Sigmoid colon (tissue), 7 donors: ENCODE measurements at places on chromosomes 3 and 15.
A peak's percentile ranks its signal among the peaks of the same experiment; 100 is the strongest.

DNA sequence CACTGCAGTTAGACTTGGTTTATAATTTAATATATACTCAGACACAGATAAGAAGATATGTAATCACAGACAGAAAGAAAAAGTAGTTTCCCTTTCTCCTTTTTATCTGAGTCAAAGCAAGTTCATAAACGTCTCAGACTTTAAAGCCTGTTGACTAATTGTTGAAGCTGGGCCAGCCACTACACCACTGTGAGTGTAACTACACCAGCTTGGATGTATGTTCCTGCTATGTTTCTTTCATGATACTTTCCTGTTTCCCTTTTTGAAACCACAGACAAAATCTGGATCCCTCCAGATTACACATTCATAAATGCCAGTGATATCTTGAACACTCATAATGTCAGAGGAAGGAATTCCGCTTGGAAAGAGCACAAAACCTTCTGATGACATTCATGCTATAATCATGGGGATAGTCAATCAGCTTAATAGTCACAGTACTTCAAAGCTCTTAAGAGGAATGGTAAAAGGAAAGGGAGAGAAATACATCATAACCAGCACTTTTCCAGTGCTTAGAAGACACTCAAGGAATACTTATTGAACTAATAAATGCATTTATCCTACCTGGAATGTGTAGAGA lies 32.0 kb downstream of the KCNMB2 start:
- no peak for DNase-seq

- DNase-seq, result no peak
Observed at GRCh38 chr3:88440701-88441100, 290.9 kb downstream of the C3orf38 start.

DNA sequence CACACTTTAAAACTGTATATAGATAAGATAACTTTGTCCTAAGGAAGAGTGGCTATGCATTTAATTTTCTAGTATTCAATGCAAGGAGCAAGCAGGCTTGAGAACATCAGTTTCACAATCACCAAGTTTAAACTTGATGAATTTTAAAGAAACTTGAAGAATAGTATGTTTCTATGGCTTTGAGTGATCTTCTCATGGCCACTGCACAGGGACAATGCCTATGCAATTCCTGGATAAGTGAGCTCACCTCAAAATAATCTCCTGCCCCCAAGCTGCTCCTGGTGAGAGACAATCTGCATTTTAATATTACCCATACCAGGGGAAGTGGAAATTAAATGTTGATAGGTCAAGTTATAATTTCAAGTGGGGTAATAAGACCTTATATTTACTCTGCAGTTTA lies 376.6 kb upstream of the CBLB start:
- DNase-seq, result no peak

GRCh38 chr3:125179143-125179883 lies 33.2 kb downstream of the SLC12A8 start:
- no peak for DNase-seq

GRCh38 chr3:172166261-172166660 lies 126.9 kb downstream of the FNDC3B start:
- DNase-seq, result no peak

- no peak for DNase-seq
Observed at GRCh38 chr3:17686613-17687012, 55.8 kb downstream of the TBC1D5 start.

DNA sequence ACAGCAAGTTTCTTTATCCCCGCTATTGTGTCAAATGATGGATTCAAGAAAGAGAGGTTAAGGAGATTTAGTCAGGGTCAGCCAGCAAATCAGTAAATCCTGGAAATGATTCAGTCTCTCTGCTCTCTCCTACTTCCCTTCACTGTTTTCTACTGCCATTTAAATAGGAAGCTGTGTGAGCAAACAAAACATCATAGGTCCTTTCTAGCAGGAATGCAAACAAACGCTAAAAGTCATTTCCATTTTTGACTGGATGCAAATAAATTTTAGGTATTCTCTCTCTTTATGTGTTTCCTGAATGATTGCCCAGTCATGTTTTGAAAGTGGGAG lies 299.4 kb upstream of the RORA start:
- DNase-seq, result no peak

- DNase-seq, result no peak
Observed at GRCh38 chr15:42194513-42194912, 13.6 kb downstream of the VPS39 start.

DNA sequence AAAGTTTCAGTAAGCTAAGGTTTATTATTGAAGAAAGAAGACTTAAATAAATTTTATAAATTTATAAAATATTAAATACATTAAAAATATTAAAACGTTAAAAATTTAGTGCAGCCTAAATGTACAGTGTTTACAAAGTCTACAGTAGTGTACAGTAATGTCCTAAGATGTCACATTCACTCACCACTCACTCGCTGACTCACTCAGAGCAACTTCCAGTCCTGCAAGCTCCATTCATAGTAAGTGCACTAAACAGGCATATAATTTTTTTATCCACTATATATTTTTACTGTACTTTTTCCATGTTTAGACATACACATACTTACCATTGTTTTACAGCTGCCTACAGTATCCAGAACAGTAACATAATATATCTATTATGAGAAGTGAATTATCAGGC lies 51.5 kb downstream of the TJP1 start:
- DNase-seq, result no peak

DNA sequence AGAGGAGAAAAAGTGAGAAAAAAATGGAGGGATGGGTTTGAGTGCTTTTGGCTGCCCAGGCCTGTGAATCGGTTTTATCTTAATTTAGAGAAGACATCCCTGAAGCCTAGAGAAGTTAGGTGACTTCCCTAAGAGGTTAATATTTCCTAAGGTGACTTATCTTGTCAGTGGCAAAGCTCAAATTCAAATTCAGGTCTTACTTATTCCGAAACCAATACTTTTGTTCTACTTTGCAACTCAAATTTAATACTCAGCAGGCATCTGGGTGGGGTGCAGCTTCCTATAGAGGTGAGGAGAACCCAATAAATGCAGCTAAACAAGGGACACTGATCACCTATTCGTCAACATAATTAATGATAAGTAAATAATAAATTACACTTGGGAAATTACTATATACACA lies 54.9 kb upstream of the MYRIP start:
- no peak for DNase-seq

- DNase-seq, result no peak
Observed at GRCh38 chr3:114400371-114400770, 106.5 kb downstream of the TIGIT start.

GRCh38 chr3:102189956-102190723 lies 244.7 kb upstream of the ZPLD1 start:
- DNase-seq, result no peak

DNA sequence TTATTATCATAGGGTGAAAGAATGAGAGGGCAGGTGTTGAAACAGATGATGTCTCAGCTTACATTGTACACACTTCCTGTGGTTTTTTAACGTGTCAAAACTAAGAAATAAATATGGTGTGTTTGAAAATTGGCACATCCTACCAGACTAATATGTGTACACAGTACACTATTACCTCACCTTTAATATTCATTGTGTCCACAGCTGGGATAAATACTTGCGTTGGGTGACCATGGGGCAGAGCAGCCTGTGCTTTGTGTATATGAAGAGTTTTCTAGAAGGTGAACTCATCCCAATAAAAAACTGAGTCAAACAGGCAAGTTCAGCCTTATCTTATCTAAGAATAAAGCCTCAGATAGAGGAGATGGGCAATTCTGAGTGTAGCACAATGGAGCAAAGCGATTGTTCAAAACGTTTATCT lies 17.3 kb downstream of the SUCNR1 start:
- DNase-seq, result no peak

GRCh38 chr15:48392356-48392755 lies 61.1 kb downstream of the DUT start:
- peak; percentile 88 for DNase-seq

GRCh38 chr3:127056281-127056680 lies 73.4 kb downstream of the PLXNA1 start:
- DNase-seq, result peak; percentile 48

- DNase-seq, result no peak
Observed at GRCh38 chr3:56144805-56145204, 323.5 kb downstream of the ERC2 start.

DNA sequence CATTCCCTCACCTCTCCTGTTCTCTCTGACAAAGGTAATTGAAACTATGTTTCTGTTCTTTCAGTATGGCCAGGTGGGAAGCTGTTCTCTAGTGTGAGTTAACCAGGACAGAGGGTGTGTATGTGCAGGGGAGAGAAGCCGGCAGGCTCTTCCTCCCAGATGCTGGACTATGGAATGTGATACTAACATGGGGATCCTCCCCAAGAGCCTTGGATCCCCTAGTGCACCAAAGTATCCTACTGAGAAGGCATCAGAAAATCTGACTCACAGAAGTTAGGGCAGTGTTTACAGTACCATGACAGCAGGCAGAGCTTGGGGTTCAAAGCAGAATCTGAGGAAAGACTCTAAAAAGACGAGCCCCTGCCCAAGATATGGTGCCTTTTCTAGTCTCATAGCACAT lies 123.1 kb downstream of the APBA2 start:
- no peak for DNase-seq

- DNase-seq, result no peak
Observed at GRCh38 chr3:151351648-151352047, 22.3 kb upstream of the P2RY13 start.

DNA sequence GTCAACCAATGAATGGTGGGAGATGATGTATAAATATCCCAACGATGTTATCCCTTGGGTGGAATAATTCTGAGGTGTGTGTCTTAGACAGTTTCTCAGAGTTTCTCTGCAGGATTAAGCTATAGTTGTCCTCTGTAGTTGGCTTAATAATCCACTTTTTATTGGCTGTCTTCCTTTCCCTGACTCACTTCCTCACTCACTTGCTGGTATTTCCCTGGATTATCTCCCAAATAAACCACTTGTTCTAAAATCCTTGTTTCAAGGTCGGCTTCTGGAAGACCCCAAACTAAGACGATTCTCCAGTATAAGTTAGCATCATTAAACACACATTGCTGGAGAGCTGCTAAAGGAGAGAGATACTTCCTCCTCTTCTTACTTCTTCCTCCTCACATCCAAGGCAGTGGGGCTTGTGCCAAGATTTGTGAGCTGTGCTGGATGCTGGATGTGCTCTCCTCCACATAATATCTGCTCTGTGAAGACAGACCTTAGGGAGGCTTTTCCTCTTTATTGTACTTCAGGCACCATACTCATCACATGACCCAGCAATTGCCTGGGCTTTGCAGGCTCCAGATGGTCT lies 22.5 kb upstream of the ROPN1 start:
- no peak for DNase-seq

- DNase-seq, result no peak
Observed at GRCh38 chr3:21847005-21847404, 96.0 kb upstream of the ZNF385D start.

DNA sequence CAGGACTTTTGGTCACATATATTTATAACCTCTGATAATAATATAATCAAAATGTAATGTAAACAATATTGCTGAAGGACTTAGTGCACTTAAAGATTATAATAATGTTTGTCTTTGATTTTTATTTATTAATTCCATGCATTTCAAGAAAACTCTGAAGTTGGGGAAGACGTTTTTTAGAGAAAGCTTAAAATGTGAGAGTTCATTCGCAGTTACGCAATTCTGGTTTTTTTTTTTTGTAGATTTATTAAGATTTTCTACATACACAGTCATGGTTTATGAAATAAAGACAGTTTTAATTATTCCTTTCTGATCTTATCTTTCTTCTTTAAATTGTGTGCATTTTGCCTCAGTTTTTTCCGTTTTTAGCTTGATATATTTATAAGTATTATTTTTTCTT lies 204.7 kb downstream of the EPHA3 start:
- no peak for DNase-seq

DNA sequence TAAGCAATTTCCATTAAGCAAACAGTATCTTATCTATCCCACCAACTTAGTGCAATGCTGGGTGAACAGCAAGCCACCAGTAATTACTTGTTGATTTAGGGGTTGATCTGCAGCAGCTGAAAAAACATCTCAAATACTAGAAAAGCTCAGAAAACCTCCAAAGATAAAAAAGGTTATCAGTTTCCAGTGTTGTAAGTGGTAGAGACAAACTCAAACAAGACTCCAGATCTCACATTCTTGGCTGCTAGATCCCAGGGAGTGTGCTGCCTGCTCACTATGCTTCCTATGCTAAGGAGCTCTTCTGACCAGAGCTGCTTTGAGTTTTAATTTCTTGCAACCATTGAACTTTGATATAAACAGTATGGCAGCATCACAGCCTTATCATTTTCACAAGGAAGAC lies 11.3 kb downstream of the B3GALNT1 start:
- DNase-seq, result no peak

- DNase-seq, result no peak
Observed at GRCh38 chr15:81011593-81011992, 10.9 kb downstream of the TLNRD1 start.

DNA sequence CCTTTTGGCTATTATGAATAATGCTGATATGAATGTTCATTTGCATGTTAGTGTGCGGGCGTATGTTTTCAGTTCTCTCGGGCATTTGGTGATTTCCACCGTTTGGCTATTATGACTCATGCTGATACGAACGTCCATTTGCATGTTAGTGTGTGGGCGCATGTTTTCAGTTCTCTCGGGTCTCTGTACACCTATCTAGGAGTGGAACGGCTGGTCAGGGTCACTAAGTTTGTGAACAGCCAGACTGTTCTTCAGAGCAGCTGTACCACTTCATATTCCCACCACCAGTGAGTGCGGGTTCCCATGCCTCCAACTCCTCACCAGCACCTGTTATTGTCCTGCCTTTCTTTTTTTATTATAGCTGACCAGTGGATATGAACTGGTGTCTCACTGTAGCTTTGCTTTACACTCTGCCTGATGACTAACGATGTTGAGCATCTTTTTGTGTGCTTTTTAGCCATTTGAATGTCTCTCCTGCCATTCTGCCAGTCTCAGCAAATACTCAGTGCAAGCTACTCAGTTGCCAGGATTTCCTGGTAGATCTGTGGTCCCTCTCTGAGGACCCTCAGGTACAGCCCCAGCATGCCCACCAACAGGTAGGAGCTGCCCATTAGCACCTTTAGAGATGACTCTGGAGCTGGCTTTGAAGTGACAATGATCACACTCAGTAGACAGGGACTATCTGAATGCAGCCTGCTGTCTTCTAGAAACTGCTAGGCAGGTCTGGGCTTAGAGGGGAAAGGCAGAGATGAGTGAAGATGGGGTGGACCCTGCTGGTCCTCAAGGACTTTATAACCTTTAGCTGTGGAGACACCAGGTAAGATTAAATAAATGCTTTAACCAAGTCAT lies 141.1 kb downstream of the XXYLT1 start:
- DNase-seq, result no peak

GRCh38 chr3:28028554-28028953 lies 212.9 kb upstream of the CMC1 start:
- DNase-seq, result no peak

- DNase-seq, result no peak
Observed at GRCh38 chr3:193791041-193792032, 198.3 kb downstream of the OPA1 start.

- peak; percentile 50 for DNase-seq
Observed at GRCh38 chr3:127197300-127198189, 4.6 kb downstream of the PRR23E start.

DNA sequence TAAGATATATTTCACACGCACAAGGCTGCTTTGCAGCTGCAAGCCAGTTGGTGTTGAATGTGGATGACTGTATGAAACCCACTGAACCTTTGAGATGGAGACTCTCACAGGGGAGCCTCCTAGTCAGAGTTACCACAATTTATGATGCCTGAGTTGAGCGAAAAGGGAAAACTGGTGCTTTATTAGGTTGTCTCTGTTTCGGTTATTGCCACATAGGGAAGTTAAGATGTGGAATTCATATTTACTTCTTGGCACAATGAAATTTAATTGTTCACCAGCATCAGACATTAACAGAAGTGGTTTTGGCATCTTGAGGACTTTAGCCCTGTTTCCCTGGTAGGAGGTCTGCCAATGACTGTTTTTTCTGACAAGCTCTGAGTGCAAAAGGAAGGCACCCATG lies 358.2 kb downstream of the SQOR start:
- no peak for DNase-seq

- peak; percentile 73 for DNase-seq
Observed at GRCh38 chr15:50353975-50354837, 792 bp downstream of the GABPB1 start.
